ENCODE measurements at places on chromosomes 5 and 9. TPM values are rescaled to one million over a fixed set of nuclear protein-coding genes. Genes with fewer than 3 reads are reported as not detected.

TPM2 gene
- total RNA-seq = 265 TPM

GRCh38 chr5:90484540-90484939, 9.9 kb downstream of the POLR3G start:
- no peak for DNase-seq

DNA sequence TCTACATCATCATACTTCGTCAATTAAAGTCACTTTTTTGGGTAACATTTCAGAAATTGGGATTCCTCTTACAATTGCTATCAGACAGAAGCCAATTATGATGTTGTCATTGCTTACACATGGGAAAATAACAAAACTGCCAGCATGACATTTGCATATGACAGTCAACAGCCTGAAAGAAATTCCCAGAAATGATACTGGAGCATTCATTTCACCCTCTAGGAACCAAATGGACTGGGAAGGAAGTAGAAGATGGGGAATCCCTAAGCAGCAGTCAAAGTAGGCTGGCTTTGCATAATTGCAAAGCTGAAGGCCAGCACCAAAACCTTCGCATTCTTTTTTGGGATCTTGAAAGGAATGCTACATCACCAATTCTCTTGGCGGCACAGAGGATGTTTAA, 10.7 kb downstream of the HMGCS1 start:
- no peak for DNase-seq

CDX1 gene
- not detected for total RNA-seq

GRCh38 chr9:32906213-32906612, 95.2 kb downstream of the APTX start:
- DNase-seq = no peak

DNA sequence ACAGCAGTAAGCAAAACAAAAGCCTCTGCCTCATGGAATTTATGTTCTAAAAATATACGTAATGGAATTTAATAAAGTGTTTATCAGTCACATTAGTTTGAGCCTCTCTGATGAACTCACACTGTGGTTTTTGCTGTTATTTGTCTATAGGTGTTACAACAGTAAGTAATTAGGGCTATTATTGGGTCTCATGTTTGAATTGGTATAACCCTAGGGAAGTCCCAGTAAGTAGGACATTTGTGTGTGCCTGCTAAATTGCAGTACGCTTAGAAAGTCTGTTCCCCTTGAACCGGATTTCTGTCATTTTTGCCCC, 197.6 kb downstream of the NR3C1 start:
- no peak for DNase-seq

- peak; percentile 89 for DNase-seq
Measured at GRCh38 chr5:112649882-112650281, 87.8 kb upstream of the APC start.

DNA sequence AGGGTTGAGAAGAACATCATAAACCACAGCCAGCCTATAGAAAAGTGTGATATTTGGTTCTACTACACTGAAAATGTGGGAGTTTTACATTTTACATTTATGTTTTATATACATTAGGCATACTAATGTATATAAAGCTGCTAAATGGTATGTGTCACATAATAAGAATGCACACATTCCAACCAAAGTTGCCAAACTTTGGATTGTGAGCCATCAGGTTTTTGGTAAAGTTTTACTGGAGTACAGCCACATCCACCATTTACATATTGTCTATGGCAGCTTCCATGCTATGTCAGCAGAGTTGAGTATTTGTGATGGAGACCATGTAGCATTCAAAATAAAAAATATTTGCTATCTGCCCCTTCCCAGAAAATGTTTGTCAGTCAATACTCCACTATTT, 23.1 kb upstream of the TARS1 start:
- DNase-seq = no peak

GRCh38 chr5:180101451-180102105, 30.0 kb upstream of the RNF130 start:
- DNase-seq = no peak

GRCh38 chr9:134333234-134333873, 7.1 kb downstream of the RXRA start:
- no peak for DNase-seq

GRCh38 chr5:96645091-96645490, 17.1 kb upstream of the CAST start:
- DNase-seq = no peak

DNA sequence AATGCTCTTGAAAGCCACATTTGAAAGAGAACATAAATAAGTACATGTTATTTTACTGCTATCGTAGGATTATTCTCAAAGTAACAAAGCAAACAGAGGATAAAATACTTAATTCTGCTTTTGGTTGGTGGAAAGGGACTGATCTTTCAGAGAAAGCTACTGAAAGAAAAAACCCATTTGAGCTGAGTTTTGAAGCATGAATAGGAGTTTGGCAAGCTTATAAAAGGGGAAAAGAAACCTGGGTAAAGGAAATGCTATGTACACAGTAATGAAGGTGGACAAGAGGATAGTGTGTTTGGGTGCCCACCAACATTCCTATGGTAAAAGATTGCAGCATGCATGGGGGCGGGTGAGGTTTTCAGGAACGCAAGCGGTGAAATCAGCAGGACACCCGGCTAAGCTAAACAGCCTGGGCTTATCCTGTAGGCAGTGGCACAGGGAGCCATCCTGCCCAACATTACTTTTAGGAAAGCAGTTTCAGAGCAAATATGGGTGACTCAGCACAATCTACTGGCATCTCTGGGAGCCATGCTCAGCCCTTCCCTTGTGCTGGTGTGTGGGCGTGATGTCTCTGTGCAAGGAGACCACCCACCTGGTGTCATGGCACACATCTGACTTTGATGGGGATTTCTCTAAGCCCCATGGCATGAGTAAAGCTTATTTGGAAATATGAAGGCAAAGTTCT, 673.9 kb upstream of the KLF4 start:
- no peak for DNase-seq

All from foreskin keratinocyte (primary cell).